ENCODE measurements at places on chromosomes 5 and 9. TPM values are rescaled to one million over a fixed set of nuclear protein-coding genes. Genes with fewer than 3 reads are reported as not detected.

GRCh38 chr5:171907725-171908343 lies 98.6 kb downstream of the FBXW11 start:
- peak; percentile 54 for DNase-seq

Gene PCDHGA5
- polyA plus RNA-seq: not detected

- DNase-seq: no peak
Measured at GRCh38 chr5:17898766-17899165, 264.5 kb downstream of the TAF11L14 start.

DNA sequence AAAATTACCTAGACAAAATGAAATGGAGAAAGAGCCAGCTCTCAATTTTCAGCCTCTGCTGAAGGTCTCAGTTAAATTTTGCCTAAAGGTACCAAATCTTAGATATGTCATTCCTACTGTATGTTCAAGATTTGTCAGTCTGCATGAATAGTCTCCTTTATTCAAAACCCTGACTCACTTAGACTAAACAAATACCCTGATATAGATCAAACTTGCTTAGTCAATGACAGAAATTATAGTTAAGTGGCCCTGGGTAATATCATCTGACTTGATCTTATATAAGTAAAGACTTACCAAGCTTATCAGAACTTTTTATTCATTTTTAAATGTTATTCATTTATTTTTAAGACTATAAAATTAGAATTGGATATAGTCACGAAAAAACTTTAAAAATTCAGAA lies 12.2 kb downstream of the MEGF9 start:
- DNase-seq: no peak

DNA sequence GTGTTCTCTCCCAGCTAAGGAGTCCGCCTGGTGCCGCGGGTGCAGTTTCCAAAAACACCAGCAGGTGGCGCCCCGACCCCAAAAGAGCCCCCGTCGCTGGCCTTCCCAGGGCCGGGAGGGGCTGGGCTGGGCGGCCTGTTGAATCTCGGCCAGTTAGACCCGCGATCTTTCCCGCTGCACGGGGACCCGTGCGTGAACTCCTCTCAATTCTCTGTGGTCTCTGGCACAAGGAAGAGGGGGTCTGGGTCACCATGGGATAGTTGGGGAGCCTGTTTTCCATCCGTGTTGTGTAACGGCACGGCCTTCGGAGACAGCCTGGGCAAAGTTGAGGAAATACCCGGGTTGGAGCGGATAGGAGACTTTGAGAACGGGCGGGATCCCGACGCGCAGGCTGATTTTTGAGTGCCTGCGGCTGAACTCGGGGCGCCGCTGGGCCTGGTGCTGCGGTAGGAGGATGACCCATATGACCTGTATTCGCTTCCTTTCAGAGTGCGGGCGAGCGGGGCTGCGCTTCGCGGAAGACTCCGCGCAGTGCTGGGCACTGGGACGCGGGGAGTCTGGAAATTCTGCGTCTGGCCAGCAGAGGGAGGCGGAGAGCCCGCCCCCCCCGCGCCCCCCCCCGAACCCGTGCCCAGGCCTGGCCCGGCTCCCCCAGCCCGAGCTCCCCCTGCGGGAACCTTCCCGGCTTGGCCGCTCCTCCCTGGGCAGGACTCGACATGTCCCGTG lies 7.9 kb upstream of the PSD2 start:
- DNase-seq: peak; percentile 69

Gene SLC4A9
- not detected for polyA plus RNA-seq

Gene LURAP1L
- polyA plus RNA-seq: not detected

Gene DMGDH
- polyA plus RNA-seq: 0.80 TPM

GRCh38 chr9:123059472-123060220 lies 26.2 kb downstream of the GPR21 start:
- no peak for DNase-seq

- no peak for DNase-seq
Measured at GRCh38 chr5:137273511-137273910, 225.6 kb downstream of the SPOCK1 start.

Gene OSMR
- polyA plus RNA-seq: not detected

Gene OLFML2A
- not detected for polyA plus RNA-seq

DNA sequence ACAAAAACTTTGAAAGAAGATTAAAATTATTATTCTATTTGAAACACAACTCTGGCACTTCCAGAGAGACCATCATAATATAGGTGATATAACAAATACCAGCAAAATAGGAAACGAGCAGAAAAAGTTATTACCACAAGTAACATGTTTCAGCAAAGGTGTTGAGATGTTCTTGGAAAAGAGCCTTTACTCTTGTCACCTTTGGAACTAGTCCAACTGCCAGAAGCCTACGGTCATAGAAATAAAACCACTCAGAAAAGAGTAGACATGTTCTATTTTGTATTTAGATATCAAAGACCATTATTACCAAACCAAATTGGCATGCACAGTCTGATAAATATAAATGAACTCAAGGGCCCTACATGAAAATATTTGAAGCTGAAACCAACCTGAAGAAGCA lies 145.0 kb upstream of the DMAC1 start:
- peak; percentile 22 for DNase-seq

GRCh38 chr5:135593141-135593540 lies 14.3 kb upstream of the CXCL14 start:
- DNase-seq: no peak

- DNase-seq: no peak
Measured at GRCh38 chr9:113984639-113985380, 93.3 kb downstream of the AMBP start.

Gene SVEP1
- polyA plus RNA-seq: not detected

- no peak for DNase-seq
Measured at GRCh38 chr5:179220716-179221115, 124.5 kb downstream of the ADAMTS2 start.

GRCh38 chr5:92775711-92776615 lies 805.1 kb downstream of the NR2F1-AS1 start:
- no peak for DNase-seq

DNA sequence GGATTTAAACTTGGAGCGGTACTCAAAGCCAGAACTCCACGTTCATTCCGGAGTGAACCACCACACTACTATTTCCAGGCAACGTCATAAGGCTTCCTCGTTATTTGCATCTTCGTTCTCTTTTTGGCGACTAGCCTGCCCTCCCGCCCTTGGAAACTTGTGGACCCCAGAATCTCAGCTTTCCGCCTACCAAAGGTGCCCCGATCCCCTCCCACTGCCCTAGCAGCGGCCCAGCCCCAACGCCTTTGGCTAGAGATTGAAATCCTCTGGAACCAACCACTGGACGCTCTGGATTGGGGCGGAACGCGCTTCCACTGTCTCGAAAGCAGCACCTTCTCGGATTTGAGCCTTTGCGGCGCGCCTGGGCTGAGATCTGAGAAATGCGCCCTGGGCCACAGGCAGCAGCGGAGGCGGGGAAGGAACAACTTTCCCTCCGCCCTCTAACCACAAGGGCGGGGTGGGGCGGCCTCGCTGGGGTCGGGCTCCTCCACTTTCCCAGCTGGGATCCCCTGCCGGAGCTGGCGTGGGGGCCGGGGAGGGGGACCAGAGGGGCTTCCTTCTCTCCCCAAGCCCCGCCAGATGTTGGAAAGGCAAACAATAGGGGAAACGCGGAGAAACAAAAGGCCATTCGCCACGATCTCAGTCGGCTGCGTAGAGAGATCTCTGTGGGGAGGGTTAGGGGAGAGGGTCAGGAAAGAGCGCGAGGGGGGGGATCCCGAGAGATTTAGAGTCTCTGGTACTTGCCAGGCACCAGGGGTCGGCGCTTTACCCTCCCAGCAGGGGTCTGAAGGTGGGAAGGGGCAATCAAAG lies 1.3 kb downstream of the MOB3B start:
- peak; percentile 23 for DNase-seq

- no peak for DNase-seq
Measured at GRCh38 chr5:17893026-17893635, 258.9 kb downstream of the TAF11L14 start.

Gene ARHGEF37
- polyA plus RNA-seq: not detected

Gene TOR1B
- 13.7 TPM for polyA plus RNA-seq

DNA sequence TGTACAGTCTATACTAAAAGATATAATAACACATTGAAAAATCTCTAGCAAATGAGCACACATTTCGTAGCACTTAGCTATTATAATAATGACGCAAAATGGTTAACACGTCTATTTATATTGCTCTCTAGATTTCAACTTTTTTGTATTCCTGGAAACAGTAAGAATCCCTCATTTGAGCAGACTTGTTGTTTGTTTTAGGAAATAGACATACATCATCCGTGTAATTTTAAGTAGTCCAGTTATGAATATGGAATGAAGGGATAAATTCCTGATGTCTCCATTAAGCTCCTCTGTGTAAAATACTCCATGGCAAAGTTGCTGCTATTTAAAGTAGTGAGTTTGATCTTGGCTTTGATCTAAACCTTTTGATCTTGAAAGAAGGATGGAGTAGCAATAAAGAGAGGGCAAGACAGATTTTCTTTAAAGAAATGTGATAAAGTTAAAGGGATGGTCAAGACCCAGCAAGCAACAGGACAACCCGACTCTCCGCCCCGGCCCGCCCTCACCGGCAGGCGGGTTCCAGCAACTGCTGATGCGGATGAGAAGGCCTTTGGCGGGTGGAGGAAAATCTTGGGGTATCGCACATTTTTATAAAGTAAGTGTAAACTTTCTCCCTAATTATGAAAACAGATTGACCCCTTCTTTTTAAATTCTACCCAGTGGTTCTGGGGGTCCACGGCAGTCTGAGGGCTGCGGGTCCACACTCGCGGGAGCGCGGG lies 277.4 kb downstream of the AOPEP start:
- DNase-seq: no peak

Gene QRFP
- not detected for polyA plus RNA-seq

DNA sequence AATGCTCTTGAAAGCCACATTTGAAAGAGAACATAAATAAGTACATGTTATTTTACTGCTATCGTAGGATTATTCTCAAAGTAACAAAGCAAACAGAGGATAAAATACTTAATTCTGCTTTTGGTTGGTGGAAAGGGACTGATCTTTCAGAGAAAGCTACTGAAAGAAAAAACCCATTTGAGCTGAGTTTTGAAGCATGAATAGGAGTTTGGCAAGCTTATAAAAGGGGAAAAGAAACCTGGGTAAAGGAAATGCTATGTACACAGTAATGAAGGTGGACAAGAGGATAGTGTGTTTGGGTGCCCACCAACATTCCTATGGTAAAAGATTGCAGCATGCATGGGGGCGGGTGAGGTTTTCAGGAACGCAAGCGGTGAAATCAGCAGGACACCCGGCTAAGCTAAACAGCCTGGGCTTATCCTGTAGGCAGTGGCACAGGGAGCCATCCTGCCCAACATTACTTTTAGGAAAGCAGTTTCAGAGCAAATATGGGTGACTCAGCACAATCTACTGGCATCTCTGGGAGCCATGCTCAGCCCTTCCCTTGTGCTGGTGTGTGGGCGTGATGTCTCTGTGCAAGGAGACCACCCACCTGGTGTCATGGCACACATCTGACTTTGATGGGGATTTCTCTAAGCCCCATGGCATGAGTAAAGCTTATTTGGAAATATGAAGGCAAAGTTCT lies 673.9 kb upstream of the KLF4 start:
- no peak for DNase-seq

- DNase-seq: no peak
Measured at GRCh38 chr9:69141851-69142250, 32.2 kb upstream of the TJP2 start.

Gene PDE8B
- 0.03 TPM for polyA plus RNA-seq

GRCh38 chr5:2929779-2930178 lies 178.3 kb upstream of the IRX2 start:
- DNase-seq: no peak

GRCh38 chr5:56450766-56451165 lies 217.6 kb upstream of the ANKRD55 start:
- DNase-seq: no peak
